ENCODE measurements at places on chromosomes 5 and 9.
A peak's percentile ranks its signal among the peaks of the same experiment; 100 is the strongest.

DNA sequence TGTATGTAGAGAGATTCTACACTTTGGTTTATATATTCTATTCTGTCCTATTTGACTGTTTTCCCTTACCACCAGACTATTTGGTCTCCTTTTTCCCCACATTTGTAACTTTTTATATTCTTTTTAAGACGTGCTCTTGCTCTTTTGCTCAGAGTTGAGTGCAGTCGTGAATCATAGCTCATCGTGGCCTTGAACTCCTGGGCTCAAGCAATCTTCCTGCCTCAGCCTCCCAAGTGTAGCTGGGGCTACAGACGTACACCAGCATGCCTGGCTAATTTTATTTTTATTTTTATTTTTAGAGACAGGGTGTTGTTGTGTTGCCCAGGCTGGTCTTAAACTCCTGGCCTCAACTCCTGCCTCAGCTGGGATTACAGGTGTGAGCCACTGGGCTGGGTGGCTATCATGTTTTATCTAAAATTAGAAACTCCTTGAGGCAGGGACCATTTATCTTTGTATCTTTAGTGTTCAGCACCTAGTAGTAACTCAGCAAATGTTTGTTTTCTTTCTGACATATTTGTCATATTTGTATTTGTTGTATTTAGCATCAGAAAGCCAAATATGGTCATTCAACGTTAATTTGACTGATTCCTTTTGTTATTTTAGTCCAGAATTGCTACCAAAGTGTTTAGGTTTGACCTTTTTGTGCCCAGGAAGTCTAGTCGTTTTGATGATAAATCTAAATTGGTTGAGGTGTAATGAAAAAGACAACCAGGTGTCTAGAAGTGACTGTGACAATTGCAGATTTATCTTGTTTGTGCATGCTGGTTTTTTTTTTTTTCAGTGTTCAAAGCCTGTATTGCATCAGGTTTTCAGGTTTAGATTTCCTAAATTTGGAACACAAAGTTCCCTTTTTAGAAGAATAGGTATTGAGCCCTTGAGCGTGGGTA, 44.3 kb downstream of the ERBIN start:
- no peak for DNase-seq

DNA sequence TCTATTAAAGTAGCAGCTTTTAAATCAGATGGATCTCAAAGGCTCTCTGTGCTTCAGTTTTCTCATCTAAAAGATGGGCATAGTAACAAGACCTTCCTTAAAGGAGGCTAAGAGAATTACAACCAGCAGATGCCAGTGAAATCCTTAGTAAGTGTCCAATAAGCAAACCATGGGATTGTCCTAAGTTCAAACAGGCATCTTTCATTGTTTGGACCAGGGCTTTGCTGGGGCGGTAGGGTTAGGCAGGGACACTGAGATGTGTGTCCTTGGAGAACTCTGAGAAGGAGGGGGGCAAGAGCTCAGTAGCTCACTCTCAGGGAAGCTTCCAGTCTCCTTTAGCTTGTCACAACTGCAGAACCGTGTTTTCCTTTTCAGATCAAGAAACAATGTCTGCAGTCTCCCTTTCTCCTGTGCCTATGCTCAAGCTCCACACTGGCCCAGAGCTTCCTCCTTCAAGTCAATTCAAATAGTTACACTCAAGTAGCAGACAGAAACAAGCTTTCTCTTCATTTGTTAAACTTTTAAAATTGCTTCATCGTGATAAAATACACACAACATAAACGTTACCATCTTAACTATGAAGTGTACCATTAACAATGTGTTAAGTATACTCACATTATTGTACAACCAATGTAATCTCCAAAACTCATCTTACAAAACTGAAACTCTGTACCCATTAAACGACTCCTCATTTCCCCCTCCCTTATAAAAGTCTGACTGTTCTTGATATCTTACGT, 216.2 kb downstream of the PIK3R1 start:
- DNase-seq: no peak

DNA sequence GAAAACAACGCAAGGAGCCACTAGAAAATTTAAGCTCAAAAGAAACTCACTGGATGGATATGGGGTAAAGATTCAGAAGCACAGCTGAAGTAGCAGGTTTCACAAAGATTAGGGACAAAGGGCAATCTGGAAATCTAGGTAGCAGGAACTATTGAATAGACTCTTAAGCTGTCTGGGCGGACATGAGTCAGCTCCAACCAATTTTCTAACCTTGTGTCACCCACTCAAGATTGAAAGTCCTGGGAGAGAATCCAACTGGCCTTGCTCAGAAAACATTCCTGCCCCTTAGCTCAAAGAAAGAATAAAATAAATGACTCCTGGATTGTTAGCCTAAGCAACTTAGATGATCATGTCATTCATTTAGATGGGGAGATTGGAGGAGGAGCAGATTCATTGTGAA, 69.2 kb downstream of the STK32A start:
- no peak for DNase-seq

DNA sequence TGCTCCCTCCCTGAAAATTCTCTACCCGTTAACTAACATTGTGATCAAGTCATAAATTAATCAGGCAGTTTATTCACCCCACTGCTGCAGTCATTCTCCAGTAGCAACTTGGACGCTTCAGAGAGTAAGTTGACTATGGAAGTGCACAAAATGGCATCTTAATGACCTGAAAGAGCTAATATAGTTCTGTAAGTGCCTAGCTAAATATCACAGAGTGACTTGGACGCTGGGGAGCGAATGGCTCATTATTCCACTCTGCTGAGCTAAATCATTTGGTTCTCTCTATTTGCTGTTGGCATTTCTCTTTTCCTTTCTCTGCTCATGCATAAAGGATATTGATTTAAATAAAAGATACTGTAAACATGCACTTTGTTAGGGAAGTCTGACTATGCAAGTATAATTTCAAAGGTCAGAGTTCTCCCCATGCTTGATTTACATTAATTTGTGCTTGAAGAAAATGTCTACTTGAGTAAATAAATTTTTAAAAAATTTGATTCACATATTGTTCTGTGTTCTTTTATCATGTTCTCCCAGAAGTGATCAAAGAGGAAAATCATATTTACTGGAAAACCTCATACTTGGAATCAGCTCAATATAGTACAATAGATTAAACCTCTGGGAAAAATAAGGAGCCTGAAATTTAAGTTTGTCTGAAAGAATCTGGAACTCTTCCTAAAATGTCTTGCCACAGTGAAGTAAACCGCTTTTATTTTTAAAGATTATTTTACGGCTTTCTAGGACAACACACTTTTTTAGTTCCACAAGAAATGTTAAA, 169.5 kb upstream of the HAPLN1 start:
- DNase-seq: no peak

- no peak for DNase-seq
These were observed 26.9 kb downstream of the MRPS30 start for GRCh38 chr5:44835693-44836092.

- DNase-seq: no peak
These were observed 13.1 kb downstream of the TRIO start for GRCh38 chr5:14156290-14156649.

GRCh38 chr9:23683611-23684061, 142.4 kb downstream of the ELAVL2 start:
- no peak for DNase-seq

DNA sequence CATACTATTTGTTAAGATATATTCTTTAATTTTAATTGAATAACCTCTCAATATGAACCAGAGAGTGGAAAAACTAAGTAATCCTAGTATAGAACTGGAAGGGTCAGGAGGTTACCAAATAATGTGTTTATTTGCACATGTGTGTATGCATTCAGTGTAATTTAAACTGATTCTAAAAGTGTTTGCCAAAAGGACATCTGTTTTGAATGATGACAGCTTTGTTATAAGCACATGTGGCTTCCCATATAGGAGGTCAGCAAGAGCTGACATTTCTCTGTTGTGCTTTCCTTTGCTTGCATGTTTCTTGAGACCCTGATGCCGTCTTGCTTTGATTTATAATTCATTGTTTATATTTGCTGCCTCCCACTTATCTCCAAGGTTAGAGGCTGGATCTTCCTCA, 383.4 kb downstream of the BRINP1 start:
- DNase-seq: no peak

DNA sequence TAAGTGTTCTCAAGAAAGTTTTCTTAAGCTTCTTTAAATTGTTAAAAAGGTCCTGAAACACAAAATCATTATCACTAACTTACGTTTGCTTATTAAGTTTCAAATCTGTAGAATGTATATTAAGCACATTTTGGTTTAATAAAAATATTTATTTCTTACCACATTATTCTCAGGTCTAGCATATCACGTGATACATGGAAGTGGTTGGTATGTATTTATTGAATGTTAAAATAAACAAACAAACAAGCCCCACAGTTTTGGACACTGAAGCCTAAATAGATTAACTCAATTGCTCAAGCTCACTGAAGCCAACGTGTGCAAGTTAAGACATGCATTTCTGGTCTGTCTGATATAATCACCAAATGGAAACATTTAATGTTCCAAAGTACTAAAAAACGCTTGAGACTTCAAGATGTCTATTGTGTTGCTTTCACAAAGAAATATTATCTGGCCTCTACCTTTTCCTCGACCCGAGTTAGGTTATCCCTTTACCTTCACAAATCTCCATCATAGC, 1136.9 kb downstream of the TAF11L14 start:
- DNase-seq: no peak

GRCh38 chr9:127307802-127308201, 43.2 kb downstream of the GARNL3 start:
- DNase-seq: no peak

DNA sequence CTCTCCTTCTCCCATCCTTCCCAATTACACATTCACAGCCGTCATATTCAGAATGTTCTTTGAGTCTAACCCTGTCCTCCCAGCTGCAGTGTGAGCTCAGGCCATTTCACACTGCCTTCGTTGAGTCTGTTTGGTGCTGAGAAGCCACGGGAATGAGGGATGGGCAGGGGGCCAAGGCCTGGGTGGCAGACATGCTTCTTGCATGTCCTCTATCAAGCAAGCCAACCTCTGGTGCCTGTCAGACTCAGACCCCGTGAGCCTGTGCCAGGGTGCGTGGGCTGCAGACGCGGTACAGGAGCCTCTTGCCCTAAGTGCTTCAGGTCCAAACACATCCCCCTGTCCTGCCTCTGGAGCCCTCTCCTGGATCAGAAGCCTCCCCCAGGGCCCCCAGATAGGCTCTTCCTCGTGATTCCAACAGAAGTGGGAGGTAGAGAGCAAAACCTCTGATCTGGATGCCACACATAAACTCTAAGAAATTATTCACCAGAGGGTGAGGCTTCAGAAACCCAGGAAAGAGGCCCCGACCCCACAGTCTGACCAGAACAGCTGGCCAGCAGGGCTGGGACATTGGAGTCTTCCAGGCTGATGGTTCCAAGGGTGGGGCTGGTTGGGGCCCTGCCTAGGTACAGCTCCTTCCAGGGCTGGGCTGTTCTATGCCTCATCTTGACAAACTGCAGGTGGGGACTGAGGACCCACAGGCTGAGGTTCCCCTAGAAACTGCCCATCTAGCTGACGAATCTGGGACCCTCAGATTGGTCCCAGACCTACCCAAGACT, 46.7 kb upstream of the CDKN2AIPNL start:
- DNase-seq: no peak

GRCh38 chr5:108769352-108769751, 21.7 kb downstream of the FER start:
- no peak for DNase-seq

GRCh38 chr5:156893517-156893916, 43.4 kb downstream of the PPP1R2B start:
- no peak for DNase-seq

GRCh38 chr5:172683645-172684471, 42.8 kb downstream of the NEURL1B start:
- peak; percentile 63 for DNase-seq

GRCh38 chr5:14665949-14666348, 1.4 kb downstream of the OTULIN start:
- peak; percentile 79 for DNase-seq

DNA sequence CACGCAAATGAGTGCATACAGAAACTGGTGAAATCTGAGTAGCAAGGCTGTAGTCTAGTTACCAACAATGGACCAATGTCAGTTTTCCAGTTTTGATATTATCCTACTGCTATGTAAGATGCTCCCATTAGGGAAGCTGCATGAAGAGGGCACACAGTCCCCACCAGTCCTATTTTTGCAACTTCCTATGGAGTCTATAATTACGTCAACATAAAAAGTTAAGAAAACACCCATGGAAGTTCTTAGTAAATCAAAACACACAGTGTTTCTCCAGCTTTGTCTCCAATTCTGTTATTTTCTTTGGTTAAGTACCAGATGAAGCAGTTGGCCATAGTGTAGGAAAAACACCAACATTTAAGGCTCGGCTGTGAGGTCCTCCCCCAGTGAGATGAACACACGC, 58.7 kb downstream of the FAT2 start:
- DNase-seq: no peak

DNA sequence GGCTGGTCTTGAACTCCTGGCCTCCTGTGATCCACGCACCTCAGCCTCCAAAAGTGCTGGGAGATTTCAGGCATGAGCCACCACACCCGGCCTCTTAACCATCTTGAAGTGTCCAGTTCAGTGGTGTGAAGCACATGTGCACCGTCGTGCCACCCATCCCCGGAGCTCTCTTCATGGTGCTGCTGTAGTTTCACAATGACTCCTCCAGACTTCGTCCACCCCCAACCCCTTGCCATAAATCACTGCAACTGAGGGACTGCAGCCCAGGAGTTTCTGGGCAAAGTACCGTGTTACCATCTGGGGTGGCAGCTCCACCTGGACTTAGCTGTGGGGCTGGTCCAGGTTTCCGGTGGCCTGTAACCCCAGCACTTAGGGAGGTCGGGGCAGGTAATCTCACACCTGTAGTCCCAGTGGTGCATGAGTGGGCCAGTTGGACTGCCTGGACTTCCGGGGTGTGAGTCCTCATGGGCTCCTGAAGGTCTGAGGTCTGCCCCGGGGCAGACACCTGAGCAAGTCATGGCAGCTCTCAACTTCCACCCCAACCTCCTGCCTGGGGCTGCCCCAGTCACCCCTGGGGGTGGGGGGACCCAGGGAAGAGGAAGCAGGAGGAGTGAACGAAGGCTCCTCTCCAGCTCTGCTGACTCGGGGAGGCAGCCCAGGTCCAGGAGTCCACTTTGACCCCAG, 6.6 kb upstream of the N4BP3 start:
- DNase-seq: no peak

GRCh38 chr5:68330574-68330973, 115.0 kb downstream of the PIK3R1 start:
- DNase-seq: no peak

DNA sequence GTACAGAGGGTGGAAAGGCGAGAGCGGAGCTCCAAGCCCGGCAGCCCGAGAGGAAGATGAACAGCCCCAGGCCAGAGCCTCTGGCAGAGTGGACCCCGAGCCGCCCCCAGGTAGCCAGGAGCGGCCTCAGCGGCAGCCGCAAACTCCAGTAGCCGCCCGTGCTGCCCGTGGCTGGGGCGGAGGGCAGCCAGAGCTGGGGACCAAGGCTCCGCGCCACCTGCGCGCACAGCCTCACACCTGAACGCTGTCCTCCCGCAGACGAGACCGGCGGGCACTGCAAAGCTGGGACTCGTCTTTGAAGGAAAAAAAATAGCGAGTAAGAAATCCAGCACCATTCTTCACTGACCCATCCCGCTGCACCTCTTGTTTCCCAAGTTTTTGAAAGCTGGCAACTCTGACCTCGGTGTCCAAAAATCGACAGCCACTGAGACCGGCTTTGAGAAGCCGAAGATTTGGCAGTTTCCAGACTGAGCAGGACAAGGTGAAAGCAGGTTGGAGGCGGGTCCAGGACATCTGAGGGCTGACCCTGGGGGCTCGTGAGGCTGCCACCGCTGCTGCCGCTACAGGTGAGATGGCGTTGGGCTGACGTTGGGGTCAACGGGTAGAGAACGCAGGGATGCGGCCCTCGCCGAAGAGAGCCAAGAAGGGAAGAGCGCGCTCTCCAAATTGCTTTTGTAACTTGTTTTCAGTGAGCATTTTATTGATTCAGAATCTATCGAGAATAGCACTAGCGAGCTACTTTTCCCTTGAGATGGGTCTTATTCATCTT, at the start of gene PTGER4:
Gene PTGER4, plus strand, starts transcription at position 3 of the 769 bp plus-strand sequence. CDS start 1,079 bp downstream, outside the sequence.
- peak; percentile 45 for DNase-seq

All from activated naive CD4-positive, alpha-beta T cell treated with anti-CD3 and anti-CD28 coated beads for 36 hours (primary cell).